ENCODE measurements at places on chromosomes 3 and 15. TPM values are rescaled to one million over a fixed set of nuclear protein-coding genes. Genes with fewer than 3 reads are reported as not detected.

DNA sequence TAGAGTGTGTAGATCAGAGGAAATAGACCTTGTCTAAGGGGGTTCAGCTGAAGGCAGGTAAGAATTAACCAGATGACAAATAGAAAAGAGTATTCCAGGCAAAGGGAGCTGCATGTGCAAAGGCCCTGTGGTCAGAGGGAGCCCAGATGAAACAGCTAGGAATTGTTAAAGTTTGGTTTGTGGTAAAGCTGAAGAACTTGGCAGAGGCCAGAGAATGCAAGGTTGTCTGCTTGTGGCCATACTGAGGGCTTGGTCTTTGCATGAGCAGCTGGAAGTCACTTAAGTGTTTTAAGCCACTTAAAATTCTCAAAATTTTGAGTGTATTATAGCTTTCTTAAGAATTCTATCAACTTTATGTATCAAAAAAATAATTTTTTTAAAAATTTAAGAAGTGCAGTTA, 116.5 kb downstream of the NEK10 start:
- H3K4me3 ChIP-seq: no peak overlapping the region
- H3K27me3 ChIP-seq: no peaks in the 10 kb centered on the region
- no peaks in the 10 kb centered on the region for H3K4me1 ChIP-seq

GRCh38 chr3:172256101-172256734, 192.0 kb downstream of the GHSR start:
- H3K27me3 ChIP-seq: no peaks in the 10 kb centered on the region
- H3K4me3 ChIP-seq: no peak overlapping the region
- H3K4me1 ChIP-seq: peaks cover 3% of the 10 kb centered on the region
- peaks cover 15% of the 10 kb centered on the region for H3K36me3 ChIP-seq
- DNase-seq: no peak

DNA sequence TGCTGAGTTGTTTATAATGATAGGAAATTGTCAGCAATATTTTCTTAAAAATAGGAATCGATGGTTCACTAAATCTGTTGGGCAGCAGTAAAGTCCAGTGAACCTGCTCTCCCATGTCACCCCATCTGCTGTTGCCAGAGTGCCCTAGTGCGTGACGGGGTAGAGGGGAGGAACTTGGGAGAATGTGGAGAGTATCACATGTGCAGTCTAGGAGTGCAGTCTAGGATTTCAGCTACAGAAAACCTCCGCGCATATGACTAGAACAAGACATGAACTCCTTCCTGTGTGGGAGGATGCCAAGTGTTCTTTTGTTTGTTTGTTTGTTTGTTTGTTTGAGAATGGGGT, 74.6 kb upstream of the ACAD9 start:
- peak overlapping the region; percentile 70 for H3K4me3 ChIP-seq
- H3K27ac ChIP-seq: peak overlapping the region; percentile 98
- no peaks in the 10 kb centered on the region for H3K27me3 ChIP-seq

DNA sequence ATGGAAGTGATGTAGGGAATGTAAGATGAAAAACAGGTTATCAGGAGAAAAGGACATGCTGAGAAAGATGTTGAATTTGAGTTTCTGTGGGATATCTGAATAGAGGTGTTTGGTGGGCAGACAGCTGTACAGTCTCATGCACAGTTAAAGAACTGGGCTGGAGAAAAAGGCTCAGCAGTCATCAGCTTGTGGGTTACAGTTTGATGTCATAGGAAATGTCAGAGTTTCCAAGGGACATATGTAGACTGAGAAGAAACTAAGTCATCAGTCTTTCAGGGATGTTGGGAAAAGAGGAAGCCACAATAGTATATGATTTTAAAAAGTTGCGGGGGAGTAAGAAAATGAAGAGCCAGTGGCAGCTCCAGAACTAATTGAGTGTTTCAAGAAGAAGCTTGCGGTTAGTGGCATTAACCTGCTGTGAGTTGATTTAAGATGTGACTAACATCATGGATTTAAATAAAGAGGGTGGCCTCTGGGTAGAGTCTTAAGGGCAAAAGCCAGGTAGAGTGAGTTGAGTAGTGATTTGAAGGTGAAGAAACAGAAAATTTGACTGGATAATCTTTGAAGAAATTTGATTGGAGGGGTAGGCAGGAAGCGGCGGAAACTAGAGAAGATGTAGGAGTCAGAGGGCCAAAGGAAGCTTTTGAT, 24.6 kb downstream of the GORASP1 start:
- H3K36me3 ChIP-seq: peaks cover 56% of the 10 kb centered on the region
- no peaks in the 10 kb centered on the region for H3K27me3 ChIP-seq
- H3K27ac ChIP-seq: peak overlapping the region; percentile 52
- no peak overlapping the region for H3K4me3 ChIP-seq
- H3K4me1 ChIP-seq: peaks cover 28% of the 10 kb centered on the region
- DNase-seq: no peak

DNA sequence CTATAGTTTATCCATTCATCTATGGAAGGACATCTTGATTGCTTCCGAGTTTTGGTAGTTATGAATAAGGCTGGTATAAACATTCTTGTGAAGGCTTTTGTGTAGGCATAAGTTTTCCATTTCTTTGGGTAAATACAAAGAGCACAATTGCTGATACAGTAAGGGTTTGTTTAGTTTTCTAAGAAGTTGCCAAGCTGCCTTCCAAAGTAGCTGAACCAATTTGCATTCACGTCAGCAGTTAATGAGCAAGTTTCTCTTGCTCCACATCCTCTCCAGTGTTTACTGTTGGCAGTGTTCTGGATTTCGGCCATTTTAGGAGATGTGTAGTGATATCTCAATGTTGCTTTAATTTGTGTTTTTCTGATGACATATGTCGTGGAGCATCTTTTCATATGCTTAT, 34.2 kb downstream of the GABRA5 start:
- no peaks in the 10 kb centered on the region for H3K4me1 ChIP-seq
- no peak overlapping the region for H3K27ac ChIP-seq
- no peak for DNase-seq

GRCh38 chr3:139906418-139906817, 28.6 kb upstream of the CLSTN2 start:
- H3K27ac ChIP-seq: no peak overlapping the region
- no peak for DNase-seq
- H3K4me3 ChIP-seq: no peak overlapping the region

- peak; percentile 63 for DNase-seq
- no peaks in the 10 kb centered on the region for H3K27me3 ChIP-seq
- peak overlapping the region; percentile 34 for H3K4me3 ChIP-seq
- H3K4me1 ChIP-seq: peaks cover 70% of the 10 kb centered on the region
- peak overlapping the region; percentile 81 for H3K27ac ChIP-seq
- H3K36me3 ChIP-seq: peaks cover 20% of the 10 kb centered on the region
Observed at GRCh38 chr3:152281133-152281713, 12.5 kb downstream of the MBNL1 start.

DNA sequence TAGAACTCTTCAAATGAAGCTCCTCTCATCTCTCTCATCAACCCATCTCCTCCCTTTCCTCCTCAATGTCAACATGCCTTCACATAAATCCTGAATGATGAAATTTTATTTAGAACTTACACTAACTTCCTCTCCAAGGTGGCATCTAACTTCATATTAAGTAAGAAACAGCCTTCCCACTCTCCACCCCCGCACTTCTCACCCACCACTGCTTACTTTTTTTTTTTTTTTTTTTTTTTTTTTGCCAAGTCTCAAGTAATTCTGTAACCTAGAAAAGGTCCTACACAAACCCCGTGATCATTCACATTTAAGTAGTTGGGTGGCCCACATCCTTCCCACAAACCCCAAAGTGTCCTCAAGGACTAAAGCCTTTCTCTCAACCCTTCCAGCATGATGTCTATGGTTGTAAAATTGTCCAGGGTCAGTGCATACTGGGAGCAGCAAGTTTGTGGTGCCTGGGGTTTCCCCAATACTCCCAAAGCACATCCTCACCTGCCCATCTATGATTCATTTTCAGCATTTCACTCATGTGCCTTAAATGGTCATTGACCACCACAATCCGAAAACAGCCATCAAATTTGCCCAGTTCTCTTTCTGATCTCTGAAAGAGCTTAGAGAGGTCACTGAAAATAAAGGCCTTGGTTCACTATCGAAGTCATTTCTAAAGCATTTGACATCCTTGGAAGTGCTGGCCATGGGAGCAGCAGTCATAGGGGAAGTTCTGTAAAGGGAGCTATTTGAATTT, 47.2 kb downstream of the CD86 start:
- peaks cover 4% of the 10 kb centered on the region for H3K27me3 ChIP-seq
- H3K27ac ChIP-seq: peak overlapping the region; percentile 80
- peak overlapping the region; percentile 71 for H3K4me3 ChIP-seq
- H3K4me1 ChIP-seq: peaks cover 37% of the 10 kb centered on the region
- no peaks in the 10 kb centered on the region for H3K36me3 ChIP-seq
- peak; percentile 65 for DNase-seq

GRCh38 chr3:71973274-71974030, 188.5 kb upstream of the PROK2 start:
- no peaks in the 10 kb centered on the region for H3K27me3 ChIP-seq
- peaks cover 13% of the 10 kb centered on the region for H3K4me1 ChIP-seq
- H3K4me3 ChIP-seq: no peak overlapping the region
- no peak overlapping the region for H3K27ac ChIP-seq
- no peak for DNase-seq

GRCh38 chr3:186452517-186452916, 90.5 kb upstream of the DGKG start:
- no peak overlapping the region for H3K4me3 ChIP-seq
- no peaks in the 10 kb centered on the region for H3K4me1 ChIP-seq
- H3K27ac ChIP-seq: no peak overlapping the region
- peaks cover 5% of the 10 kb centered on the region for H3K27me3 ChIP-seq
- no peaks in the 10 kb centered on the region for H3K36me3 ChIP-seq
- no peak for DNase-seq

GRCh38 chr3:13538520-13539291, 10.2 kb upstream of the FBLN2 start:
- peaks cover 8% of the 10 kb centered on the region for H3K4me1 ChIP-seq
- no peak overlapping the region for H3K27ac ChIP-seq
- H3K27me3 ChIP-seq: peaks cover 15% of the 10 kb centered on the region
- H3K4me3 ChIP-seq: no peak overlapping the region
- H3K36me3 ChIP-seq: no peaks in the 10 kb centered on the region

STAB1 gene
- total RNA-seq: 0.07 TPM

GP5 gene
- total RNA-seq: 0.26 TPM

LPCAT4 gene
- 63.9 TPM for total RNA-seq

CYP1A2 gene
- total RNA-seq: not detected
